ENCODE measurements at places on chromosomes 12 and 14.
A peak's percentile ranks its signal among the peaks of the same experiment; 100 is the strongest.

GRCh38 chr12:3252450-3252891 is 175.3 kb downstream of the TSPAN9 start:
- no peak for DNase-seq

DNA sequence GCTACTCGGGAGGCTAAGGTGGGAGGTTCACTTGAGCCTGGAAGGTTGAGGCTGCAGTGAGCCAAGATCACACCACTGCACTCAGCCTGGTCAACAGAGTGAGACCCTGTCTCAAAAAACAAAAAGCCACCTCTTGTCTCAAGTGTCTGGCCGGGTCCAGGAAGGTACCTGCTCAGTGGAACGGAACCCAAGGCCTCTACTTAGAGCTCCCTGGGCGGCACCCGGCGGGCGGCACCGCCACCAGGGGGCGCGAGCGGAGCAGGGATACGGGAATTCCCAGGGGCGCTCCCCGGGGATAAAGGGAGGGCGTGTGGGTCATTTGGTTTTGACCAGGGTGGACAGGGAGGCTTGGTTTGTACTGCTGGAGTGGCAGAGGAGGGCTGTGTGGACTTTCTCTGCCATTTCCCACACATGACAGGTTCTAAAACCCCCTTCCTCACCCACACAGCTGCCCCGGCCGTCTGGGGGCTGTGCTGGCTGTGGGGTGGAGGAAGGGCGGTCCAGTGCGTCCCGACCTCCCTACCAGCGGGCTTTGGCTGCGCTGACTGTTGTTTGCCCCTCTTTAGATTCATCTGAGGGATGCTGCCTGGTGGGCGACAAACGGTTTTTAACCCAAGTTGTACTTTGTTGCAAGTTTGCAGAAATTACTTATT is 91.4 kb downstream of the SETD3 start:
- DNase-seq, result no peak

DNA sequence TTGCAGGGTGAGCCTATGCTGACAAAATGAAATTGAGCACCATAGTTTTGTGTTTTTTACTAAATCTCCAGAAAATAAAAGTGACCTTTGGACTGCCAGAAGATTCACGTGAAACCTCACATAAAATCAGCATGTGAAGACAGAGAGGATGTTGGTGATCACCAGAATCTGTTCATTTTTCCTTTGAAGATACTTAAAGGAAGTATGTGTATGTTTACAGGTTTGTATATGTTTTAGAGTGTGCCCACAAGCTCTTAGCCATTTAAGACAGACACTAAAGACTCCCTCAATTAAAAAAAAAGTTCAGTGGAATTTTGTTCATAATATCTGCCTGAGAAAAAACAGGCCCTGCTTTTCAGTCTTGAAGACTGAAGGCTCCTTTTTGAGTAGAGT is 25.9 kb downstream of the DDX47 start:
- DNase-seq, result no peak

GRCh38 chr12:123516216-123516780 is 17.2 kb downstream of the RILPL1 start:
- no peak for DNase-seq

DNA sequence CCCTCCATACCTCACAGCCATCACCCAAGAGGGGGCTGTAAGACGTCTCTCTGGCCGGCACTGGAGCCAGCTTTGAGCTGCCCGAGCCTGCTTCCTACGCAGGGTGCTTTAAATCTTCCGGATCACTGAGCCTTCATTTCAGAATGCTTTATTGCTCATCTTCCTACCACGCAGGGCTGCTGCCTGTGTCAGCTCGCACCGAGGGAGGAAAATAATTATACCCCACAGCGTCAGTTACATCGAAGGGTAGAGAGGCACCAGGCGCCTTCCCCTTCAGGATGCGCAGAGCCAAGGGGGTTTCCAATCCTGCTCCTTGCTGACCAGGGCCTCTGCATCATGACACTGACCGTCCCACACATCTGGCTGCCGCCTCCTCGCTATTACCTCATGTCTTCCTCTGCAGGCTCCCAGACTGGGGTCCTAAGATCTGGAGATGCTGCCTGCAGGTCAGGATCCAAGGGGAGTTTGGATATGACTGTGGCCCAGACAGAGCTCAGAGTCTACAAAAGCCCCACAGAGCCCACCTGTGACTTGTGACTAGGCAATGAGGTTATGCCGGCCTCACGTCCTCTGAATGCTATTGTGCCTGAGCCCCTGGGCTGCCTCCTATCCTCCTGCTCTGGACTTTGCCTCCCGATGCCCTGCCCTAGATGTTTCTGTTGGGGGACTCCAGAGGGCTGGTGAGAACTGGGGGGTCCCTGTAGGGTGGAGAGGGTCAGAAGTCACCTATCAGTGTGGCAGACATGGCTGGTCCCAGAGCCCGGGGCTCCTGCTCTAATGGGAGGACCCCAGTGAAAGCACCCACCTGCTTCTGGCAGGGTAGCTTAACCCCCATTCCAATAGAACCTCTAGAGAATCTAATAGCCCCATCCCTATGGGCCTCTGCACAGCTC is 220.3 kb upstream of the RTL1 start:
- no peak for DNase-seq

GRCh38 chr14:76097547-76097946 is 54.2 kb upstream of the GPATCH2L start:
- DNase-seq, result no peak

DNA sequence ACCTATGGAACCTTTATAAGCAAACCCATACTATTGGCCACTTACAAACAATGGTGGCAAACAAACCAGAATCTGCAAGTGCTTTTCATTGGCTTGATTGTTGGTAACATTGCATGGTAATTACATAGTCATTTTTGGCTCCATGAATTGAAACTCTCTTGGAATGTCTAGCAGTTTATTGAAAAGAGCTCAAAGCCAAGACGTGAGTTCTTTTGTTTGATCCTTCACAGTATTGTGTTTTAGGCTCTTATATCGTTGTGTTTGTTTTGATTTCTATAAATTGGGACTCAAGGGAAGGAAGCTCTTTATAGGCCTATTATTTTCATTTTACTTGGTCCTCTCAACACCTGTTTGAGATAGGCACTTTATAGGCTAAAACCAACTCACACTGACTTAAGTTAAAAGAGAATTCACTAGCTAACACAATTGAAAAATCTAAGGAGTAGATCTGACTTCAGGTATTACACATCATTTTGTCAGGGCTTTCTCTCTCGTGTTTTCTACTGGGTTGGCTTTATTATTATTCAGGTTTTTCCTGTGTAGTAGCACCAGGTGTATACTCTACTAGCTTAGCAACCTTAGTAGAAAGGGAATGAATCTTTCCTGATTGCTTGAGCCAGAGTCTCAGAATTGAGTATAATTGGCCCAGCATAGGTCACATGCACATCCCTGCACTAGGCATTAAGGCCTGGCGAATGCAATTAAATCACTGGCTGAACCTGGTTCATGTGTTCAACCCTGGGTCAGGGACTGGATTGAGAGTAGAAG is 341.4 kb downstream of the RAD51B start:
- DNase-seq, result no peak

GRCh38 chr12:85358715-85359114 is 78.7 kb downstream of the ALX1 start:
- DNase-seq, result no peak

DNA sequence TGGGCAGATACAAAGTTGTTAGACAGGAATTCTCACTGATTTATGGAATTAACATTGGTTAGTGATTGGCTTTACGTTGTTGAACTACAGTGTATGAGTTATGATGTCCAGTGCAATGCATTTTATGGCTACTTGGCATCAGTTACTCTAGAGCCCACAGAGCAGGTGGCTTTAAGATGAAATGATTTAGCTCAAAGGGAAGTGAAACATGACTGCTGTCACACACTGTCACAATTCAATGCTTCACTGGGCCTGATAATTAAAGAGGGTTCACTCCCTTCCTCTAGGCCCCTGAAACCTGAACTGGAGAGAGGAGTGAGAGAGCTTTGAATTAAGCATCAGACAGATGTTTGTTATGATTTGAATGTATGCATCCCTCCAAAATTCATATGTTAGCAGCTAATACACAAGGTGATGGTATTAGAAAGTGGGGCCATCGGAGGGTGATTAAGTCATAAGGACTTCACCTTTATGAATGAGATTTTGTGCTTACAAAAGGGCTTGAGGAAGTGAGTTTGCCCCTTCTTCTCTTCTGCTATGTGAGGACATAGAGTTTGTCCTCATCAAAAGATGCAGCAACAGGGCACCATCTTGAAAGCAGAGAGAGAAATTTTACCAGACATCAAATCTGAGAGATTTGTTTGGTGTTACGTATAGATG is 175.8 kb upstream of the GRIN2B start:
- no peak for DNase-seq

- peak; percentile 57 for DNase-seq
These were observed 29.2 kb downstream of the ATF7 start for GRCh38 chr12:53596920-53597363.

DNA sequence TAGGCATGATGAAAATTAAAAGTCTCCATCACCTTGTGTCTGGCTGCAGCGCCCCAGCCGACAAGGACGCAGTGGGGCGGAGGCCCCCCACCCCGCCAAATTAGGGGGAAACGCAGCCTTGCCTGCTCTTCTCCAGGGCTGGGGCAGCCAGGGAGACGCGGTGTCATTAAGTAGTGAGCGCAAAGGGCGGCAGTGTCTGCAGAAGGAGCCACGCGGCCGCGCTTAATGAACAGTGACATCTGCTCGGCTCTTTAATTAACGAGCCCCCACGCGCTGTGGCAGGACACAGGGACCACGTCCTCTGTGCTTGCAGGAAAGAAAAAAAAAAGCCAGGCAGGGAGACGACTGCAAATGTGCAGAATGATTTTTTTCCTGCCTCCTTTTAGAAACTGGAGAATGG is 93.4 kb upstream of the NCOR2 start:
- no peak for DNase-seq

- DNase-seq, result no peak
These were observed 8.2 kb downstream of the TMEM120B start for GRCh38 chr12:121720762-121721161.

GRCh38 chr12:69833696-69834095 is 8.7 kb downstream of the MYRFL start:
- DNase-seq, result no peak

- no peak for DNase-seq
These were observed 127.6 kb downstream of the SLC38A6 start for GRCh38 chr14:61108496-61109141.

GRCh38 chr12:88662093-88662492 is 81.8 kb upstream of the KITLG start:
- DNase-seq, result no peak

DNA sequence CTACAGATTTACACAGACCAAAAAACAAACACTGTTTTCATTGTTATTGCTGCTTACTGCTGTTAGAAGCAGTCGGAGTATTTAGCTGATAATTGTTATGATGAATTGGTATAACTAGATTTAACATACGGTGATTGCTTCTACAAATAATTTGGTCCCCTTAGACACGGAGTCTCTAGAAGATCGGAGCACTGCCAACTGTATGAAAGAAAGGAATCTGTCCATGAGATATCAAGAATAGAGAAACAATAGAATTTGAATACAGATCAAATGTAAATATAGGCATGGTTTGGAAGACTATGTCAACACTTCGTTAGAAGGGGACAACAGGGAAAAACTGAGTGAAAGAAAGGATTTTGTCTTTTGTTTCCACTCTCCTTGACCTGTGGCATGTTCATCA is 110.9 kb downstream of the PPP2R5E start:
- no peak for DNase-seq

DNA sequence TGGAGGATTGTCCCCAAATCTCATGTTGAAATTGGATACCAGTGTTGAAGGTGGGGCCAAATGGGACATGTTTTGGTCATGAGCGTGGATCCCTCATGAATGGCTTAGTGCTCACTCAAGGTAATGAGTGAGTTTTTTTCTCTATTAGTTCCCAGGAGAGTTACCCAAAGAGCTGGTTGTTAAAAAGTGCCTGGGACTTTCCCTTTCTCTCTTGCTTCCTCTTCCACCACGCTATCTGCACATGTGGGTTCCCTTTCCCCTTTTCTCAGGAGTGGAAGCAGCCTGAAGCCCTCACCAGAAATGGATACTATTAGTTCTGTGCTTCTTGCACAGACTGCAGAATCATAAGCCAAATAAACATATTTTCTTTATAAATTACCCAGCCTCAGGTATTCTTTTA is 465.4 kb downstream of the FSCB start:
- no peak for DNase-seq

DNA sequence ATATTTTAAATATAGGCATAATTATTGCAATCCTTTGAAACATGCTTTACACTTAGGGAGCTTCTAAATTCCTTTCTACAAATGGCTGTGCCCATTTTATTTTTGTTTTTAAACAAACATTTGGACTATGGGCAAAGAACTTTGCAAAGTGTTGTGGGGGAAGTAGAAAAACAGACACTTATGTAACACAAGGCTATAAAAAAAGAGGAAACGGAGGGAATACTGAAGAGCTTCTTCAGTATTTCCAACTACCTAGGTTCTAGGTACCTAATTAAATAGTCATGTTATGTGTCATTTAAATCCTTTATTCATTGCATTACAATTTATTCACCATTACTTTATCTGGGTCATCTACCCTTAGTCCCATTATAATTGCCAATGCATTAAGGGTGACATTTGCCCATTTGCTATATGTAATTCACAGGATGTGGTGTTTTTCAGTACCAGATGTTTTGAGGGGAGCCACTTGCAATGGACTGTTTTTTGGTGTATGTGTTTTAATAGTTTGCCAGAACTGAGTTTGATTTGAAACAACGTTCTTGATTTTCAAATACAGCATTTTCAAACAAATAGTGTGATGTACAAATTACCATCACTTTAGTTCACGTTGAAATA is 1.5 kb upstream of the MSRB3 start:
- DNase-seq, result no peak

- no peak for DNase-seq
These were observed at the start of gene LRRC43 for GRCh38 chr12:122182887-122183587. LRRC43 (plus strand) TSS chr12:122183123; CDS start chr12:122183145, 22 bp downstream.

DNA sequence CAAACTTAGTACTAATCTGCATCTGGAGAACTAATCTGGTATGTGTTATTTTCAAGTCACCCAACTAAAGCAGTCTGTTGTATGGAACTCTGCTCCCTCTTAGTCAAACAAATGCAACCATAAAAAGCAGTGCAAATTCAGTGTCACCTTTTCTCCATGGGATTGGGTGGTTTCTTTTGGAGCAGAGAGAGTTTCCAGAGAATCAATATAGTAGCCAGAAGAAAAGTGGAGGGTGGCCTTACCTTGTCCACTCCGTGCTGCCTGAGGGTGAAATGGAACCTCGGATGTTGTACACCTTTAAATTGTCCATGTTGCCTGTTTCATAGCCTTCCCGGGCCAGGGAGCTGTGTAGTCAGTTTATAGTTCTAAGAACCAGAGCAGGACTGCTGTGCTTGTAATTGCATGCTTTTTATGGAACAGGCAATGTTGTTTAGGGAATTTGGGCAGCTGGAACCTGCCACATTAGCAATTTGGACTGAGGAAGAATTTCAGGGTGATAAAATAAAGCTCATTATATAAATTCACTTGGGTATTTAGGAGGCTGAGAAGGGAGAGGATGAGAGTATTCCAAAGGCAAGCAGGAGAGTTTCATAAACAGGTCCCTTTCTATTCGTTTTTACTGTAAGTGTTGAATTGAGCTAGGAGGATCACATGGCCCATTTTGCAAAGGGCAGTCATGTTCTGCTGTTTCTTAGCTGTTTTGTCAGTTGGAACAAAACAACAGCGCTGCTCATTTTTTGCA is 60.5 kb downstream of the CRADD start:
- DNase-seq, result no peak

- DNase-seq, result no peak
These were observed 436.7 kb downstream of the DAD1 start for GRCh38 chr14:22152161-22152870.

Data from BJ (cell line).